ENCODE measurements at places on chromosomes 5 and 9.

- DNase-seq, result no peak
Observed at GRCh38 chr5:77492653-77493000, 511 bp upstream of the WDR41 start.

- DNase-seq, result no peak
Observed at GRCh38 chr5:10478436-10478835, 36.8 kb downstream of the ROPN1L start.

DNA sequence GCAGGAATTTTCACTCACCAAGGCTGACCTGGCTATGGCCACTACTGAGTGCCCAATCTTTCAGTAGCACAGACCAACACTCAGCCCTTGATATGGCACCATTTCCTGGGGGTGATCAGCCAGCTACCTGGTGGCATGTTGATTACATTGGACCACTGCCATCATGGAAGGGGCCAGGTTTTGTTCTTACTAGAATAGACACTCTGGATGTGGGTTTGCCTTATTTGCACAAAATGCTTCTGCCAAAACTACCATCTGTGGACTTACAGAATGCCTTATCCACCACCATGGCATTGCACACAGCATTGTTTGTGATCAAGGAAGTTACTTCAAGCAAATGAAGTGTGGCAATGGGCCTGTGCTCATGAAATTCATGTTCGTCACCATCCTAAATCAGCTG is 69.7 kb upstream of the SH3GL2 start:
- DNase-seq, result no peak

DNA sequence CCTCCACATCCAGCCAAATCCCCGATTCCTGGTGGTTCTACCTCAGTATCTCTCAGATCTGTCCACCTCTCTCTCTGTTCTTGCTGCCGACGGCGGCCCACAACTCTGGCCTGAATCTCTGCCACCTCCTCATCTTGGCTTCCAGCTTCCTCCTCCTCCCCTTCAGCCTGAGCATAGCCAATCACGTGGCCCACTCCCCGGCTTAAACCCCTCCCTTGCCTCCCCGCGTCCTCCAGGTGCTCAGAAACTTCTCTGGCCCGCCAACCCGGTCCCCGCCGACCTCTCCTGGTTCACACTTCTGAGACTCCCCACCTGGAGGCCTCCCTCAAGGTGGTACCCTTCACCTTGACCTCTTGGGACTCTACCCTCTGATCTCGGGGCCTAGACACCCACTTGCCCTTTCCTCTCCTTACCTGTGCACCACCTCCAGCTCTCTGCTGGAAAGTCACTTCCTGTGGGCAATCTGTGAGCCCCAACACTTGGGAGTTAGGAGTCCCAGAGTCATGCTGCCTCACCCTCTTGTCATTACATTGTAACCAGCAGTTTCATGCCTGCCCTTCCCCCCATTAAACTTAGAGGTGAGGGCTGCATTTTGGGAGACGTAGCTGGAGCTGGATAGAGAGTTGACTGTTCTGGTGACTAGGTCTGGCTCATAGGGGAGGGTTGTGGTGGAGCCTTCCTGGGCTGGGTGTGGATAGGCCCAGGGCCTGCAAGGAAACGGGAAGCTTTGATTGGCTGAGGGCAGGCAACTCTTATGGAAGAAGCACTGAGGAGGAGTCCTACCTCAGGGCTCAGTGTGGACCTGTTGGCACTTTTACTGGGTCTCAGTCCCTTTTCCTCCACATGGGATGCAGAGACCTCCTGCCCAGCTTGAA is 4.5 kb upstream of the SET start:
- DNase-seq, result peak; percentile 86

DNA sequence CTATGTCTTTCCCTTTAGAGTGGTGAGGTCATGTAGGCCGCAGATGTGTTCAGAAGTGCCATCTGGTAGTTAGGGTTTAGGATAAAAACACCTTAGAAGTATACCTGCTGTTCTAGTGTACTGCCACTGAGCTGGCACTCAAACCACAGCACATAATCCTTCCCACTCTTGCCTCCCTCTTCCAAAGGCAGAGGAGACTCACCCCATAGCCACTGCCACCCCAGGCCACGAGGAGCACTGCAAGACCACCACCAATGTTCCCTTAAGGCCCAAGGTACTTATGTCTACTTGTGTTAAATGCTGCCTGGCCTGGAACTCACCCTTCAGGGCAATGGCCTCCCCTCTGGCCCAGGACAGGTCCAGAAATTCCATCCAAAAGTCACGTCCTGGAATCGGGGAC is 379.5 kb upstream of the EDIL3 start:
- DNase-seq, result no peak

DNA sequence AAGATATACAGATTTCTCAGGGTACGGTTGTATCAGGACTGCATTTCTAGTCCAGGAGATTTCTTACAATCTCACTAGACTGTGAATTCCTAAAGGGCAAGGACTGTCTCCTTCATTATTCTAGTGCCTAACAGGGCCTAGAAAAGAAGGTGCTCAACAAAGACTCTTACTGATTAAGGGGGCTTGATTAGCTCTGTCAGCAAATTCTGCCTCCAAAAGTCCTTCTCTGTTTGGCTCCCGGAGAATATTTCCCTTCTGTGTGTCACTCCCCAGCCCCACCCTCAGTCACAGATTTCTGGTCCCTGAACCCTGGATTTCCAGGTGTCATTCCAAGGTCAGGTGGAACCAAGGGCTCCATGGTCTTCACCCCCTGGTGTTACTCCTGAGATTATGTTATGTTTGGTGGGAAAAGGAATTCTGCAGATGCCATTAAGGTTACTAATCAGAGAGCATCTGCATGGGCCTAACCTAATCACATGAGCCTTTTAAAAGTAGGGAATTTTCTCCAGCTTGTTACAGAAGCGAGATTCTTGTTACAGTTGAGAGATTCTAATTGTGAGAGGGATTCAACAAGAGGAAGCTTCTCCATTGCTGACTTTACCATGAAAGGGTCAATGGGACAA is 167.7 kb upstream of the LHFPL2 start:
- DNase-seq, result no peak

GRCh38 chr9:126833710-126834345 is 26.6 kb upstream of the ZBTB34 start:
- no peak for DNase-seq

- DNase-seq, result no peak
Observed at GRCh38 chr5:168790002-168790635, 211.0 kb upstream of the PANK3 start.

- no peak for DNase-seq
Observed at GRCh38 chr5:68592351-68592750, 376.8 kb downstream of the PIK3R1 start.
